ENCODE measurements at places on chromosomes 6 and 20.
A peak's percentile ranks its signal among the peaks of the same experiment; 100 is the strongest.

DNA sequence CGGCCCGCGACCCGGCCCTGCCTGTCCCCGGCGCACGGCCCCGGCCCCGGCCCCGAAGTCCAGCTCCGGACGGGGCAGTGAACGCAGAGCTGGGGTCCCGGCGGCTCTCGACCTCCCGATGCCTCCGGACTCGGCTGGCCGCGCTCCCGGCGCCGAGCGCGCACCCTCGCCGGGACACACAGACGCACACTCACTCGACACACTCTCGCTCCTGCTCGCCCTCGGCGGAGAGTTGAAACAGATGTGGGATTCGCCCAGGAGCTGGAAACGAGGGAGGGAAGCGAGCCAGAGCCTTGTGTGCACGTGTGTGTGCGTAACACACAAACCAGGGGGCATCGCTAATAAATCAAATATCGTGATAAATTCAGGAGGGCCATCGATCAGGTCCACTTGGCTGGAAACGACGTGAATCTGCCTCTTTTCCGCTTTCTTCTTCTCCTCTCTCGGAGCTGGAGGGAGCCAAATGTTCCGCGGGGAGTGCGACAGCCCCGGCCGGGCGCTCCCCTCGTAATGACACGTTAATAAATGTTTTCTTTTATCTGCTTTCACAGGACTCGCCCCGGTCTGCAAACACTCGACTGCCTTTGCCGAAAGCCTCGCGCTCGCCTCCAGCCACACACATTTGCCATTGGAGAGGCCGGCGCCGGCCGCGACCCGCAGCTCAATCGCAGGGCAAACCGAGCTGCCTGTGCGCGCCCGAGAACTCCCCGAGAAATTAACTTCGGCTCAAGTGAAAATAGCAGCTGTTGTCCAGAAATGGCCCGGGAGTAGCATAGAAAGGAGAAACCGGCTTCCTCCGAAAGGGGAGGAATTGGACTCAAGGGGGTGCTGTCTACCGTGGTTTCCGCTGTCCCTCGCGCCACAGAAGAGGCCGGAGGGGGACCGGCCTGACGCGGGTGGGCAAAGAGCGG, 828 bp upstream of the SULF2 start:
- DNase-seq: peak; percentile 89

DNA sequence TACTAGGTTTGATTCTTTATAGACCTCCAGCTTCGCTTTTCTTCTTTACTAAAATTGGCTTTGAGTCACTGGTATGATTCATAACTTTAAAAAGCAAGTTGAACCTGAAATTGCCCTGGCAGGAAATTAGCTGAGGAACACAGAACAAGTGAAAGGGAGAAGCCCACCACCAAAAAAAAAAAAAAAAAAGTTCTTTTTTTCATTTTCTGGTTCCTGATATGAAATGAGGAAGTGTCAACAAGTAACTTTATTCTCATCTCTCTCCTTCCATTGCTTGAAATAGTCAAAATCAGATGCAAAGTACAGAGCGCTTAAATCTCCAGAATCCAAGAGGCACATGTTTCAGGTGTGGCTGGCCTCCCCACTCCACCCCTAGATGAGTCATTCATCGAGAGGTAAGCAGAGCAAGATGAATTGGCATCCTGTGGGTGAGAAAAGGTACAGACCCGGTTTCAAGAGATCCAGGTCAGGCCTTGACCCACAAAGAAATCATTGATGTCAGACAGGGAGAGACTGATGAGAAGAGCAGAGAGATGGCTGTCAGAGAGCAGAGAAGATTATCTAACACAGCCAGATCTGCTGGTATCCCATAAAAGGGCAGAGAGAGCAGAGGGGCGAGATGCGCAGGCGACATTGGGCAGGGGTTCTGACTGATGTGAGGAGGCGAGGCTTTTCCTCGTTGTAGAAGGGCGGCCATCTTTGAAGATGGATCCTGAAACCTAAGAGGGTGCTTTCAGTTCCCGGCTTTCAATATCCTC, 54.8 kb upstream of the MBOAT1 start:
- DNase-seq: no peak

DNA sequence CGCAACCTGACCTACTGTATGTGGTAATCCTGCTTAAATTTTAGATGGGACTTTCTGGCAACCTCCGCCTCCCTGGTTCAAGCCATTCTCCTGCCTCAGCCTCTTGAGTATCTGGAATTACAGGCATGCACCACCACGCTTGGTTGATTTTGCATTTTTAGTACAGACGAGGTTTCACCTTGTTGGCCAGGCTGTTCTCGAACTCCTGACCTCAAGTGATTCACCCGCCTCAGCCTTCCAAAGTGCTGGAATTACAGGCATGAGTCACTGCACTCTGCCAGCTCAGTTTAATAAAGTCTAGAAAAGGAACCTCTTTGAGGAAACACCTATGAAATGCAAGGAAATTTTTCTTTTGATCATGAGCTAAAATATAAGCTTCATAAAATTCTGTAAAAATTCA, 9.0 kb upstream of the PLCB4 start:
- no peak for DNase-seq

DNA sequence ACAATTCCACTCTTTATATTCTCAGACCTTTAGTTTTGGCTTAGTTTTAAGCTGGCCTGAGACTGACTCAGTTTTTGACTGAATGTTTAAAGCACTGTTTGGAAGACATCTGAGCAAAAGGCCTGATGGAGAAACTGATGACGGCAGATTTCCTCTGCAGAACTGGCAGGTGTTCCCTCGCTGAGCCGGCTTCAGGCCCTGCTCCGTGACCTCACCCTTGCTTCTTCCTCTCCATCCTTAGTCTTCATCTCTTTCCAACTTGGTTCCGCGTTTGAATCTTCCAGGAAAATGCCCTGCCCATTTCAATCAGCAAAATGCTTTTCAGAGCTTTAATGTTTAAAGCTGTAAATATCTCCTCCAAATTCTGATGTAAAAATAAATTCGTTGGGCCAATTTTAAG, 6.6 kb downstream of the NKX2-4 start:
- no peak for DNase-seq

DNA sequence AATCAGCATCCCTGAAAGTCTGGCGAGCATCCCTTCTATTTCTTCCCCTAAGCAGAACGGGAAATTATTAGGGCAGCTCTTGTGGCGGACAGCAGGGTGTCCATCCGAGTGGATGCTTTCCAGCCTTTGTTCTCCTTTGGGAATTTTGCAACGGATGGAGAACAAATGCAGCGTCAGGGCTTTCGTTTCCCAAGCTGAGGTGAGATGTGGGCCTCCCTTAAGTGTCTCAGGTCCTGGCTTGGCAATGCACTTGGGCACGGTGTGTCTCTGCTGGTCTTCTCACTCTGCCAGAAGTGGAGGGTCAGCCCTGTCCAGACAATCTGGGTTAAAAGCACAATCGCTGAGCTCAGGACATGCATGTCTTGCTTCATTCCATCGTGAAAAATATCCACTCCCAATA, 43.5 kb downstream of the FOXA2 start:
- DNase-seq: no peak

- no peak for DNase-seq
Measured at GRCh38 chr6:32224696-32225095, 829 bp upstream of the NOTCH4 start.

- peak; percentile 64 for DNase-seq
Measured at GRCh38 chr20:53621482-53622246, 28.0 kb upstream of the ZNF217 start.

- no peak for DNase-seq
Measured at GRCh38 chr6:43833223-43833995, 63.4 kb downstream of the VEGFA start.

DNA sequence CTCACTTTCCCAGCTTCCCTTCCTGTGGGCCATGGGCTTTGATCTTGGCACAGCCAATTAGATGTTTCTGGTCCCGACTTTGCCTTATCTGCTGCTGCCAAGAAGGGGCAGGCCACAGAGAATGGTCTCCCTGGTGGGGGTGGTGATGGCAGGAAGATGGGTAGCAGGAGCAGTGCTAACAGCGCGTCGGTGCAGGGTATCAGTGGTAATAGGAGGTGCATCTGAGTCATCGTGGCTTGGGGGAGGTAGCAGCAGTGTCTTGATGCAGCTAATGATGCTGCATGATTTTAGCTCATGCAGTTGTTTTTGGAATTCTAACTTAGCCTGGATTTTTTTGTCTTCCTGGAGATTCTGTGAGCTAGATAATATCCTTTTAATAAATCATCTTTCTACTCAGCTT, 18.9 kb upstream of the MAS1 start:
- DNase-seq: no peak
